ENCODE measurements at places on chromosomes 3 and 15.

GRCh38 chr3:13791198-13792050 is 88.4 kb downstream of the WNT7A start:
- DNase-seq = no peak

DNA sequence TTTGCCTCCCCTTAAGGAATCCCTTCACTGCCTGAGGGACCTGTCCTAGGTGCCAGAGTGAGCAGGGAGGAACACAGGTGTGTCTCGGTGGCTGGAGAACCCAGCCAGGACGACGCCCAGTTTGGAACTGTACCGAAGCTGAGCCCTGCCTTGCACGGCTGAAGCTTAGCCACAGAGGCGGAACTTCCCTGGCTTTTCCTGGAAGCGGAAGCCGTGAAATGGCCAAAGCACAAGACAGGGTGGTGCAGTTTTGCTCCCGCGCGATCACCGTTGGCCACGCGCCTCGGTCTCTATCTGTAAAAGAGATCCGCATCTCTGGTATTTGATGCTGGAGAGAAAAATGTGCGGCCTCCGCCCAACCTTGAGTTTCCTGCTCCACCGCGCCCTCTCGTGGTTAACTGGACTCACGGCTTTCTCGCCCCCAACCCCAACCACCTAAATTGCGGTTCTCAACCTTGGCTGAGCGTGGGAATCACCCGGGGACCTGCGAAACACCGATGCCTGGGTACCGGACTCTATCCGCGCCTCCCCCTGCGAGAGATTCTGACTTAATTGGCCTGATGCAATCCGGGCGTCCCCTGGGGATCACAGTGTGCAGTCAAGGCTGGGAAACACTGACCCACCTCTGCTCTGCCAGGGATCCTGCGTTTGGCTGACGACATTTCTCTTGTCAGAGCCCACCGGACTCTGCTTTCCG is 70.7 kb upstream of the ABHD2 start:
- DNase-seq = no peak

DNA sequence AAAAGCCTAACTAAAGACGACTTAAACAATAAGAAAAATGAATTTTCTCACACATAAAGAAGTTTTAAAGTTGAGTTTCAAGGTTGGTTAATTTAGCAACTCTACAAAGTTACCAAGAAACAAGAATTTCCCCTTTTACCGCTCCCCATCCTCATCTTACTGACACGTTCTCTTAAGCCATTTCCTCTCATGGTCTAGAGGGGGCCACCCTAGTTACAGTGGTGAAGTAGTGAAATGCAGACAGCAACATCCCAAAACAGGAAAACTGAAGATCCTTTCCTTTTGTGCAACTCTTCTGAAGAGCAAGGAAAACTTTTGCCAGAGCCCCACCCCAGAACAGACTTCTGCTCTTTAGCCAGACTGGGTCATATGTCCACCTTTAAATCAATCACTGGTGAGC is 17.3 kb upstream of the SOX14 start:
- DNase-seq = no peak

DNA sequence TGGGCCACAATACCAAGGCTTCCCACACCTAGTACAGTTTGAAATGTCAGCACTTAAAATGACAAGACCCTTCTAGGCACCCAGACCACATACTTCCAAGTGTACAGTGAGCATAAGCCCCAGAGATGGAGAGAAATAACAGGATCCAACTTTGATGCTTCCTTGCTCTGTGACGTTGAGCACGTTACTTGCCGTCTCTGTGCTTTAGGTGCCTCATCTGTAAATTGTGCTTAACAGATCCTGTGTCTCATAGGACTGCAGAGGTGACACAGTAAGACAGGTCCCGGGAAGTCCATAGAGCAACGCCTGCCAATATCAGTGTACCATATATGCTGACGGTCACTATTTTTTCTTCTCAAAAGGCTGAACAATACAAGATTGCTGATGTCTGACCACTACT is 59.1 kb downstream of the LRIG1 start:
- DNase-seq = no peak

DNA sequence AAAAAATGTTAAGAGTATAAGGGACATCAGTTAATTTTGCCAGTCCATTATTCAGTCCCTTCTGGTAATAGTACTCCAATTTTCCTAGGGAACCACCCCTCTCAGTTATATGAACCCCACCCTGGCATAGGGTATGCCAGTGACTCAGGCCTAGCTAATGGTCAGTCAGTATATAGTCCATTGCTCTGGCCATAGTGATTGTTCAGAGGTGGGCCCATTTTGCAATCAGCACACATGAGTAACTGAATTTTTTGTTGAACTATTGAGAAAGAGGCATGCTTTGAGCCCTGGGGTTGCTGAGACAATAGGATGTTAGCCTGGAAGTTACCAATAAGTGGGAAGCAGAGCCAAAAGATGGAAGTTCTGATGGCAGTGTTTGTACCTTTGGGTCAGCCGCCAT is 4.1 kb downstream of the LRCH3 start:
- DNase-seq = no peak

DNA sequence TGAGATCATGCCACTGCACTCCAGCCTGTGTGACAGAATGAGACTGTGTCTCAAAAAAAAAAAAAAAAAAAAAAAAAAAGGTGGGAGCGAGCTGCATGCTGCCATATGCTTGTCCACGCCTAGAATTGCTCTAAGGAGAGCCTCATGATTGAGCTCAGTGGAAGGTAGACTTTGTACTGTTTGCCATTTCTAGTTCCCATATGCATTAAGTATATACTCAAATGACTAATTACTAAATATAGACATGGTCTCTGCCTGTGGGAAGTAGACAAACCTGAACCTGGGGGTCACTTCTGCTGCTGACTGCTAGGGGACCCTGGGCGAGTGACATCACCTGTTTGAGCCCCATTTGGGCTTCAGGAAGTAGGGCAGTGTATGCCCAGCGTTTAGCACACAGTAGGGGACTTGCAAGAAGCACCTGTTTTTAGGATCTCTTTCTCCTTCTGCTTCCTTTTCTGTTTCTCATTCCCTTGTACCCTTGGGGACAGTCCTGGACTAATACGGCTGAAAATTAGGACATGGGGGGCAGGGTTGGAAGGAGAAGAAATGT is 27.2 kb downstream of the PRKCD start:
- no peak for DNase-seq
